ENCODE measurements at places on chromosomes 3 and 15. TPM values are rescaled to one million over a fixed set of nuclear protein-coding genes. Genes with fewer than 3 reads are reported as not detected.

The MON1A gene
- 10.1 TPM for total RNA-seq

The PRTG gene
- total RNA-seq, result 3.4 TPM

The GOLGA8G gene
- not detected for total RNA-seq

The NAA50 gene
- 218 TPM for total RNA-seq

The GOLGA6D gene
- not detected for total RNA-seq

The PTH1R gene
- total RNA-seq, result 3.0 TPM

The HYAL3 gene
- total RNA-seq, result 1.8 TPM

The AADACL2 gene
- total RNA-seq, result not detected

The CKMT1B gene
- total RNA-seq, result not detected

The LRRC15 gene
- total RNA-seq, result 7.1 TPM

The TKT gene
- total RNA-seq, result 431 TPM

The CFAP91 gene
- total RNA-seq, result 1.4 TPM

The GABRR3 gene
- total RNA-seq, result not detected

The CCDC13 gene
- total RNA-seq, result 0.97 TPM

The CFAP100 gene
- not detected for total RNA-seq

The HIGD2B gene
- not detected for total RNA-seq

The SNTN gene
- not detected for total RNA-seq

The CYP11A1 gene
- total RNA-seq, result 4.6 TPM

The CHRNA7 gene
- 0.65 TPM for total RNA-seq

The MESP2 gene
- 0.78 TPM for total RNA-seq

The LYZL4 gene
- total RNA-seq, result not detected

The P3H2 gene
- total RNA-seq, result 220 TPM

The GNAT1 gene
- total RNA-seq, result not detected

The CACNA2D3 gene
- total RNA-seq, result 17.7 TPM

The ATP13A5 gene
- total RNA-seq, result not detected

The PLSCR5 gene
- total RNA-seq, result not detected

The CACNA1D gene
- total RNA-seq, result 2.9 TPM

The LMAN1L gene
- total RNA-seq, result not detected

The CCR3 gene
- total RNA-seq, result 0.13 TPM

The EPHA6 gene
- not detected for total RNA-seq

The EPHA3 gene
- total RNA-seq, result 0.26 TPM

The ILDR1 gene
- not detected for total RNA-seq

The MUSTN1 gene
- not detected for total RNA-seq

The APPL1 gene
- total RNA-seq, result 75.8 TPM

The NOX5 gene
- 0.26 TPM for total RNA-seq

The HTR3E gene
- total RNA-seq, result not detected

The TTC23 gene
- total RNA-seq, result 26.9 TPM

The AMT gene
- total RNA-seq, result 0.78 TPM

The CSTA gene
- total RNA-seq, result 0.65 TPM

The LXN gene
- total RNA-seq, result 248 TPM

The TMEM207 gene
- total RNA-seq, result not detected

The DUOXA2 gene
- total RNA-seq, result not detected

The SMCO1 gene
- total RNA-seq, result not detected

The FGD5 gene
- total RNA-seq, result 11.7 TPM

The MAGI1 gene
- 27.0 TPM for total RNA-seq

The CGGBP1 gene
- 86.2 TPM for total RNA-seq

The NEK11 gene
- 11.6 TPM for total RNA-seq

The CCRL2 gene
- 6.2 TPM for total RNA-seq

The HTD2 gene
- total RNA-seq, result 14.3 TPM

The PROS1 gene
- total RNA-seq, result 59.1 TPM

The SCG5 gene
- total RNA-seq, result 2.1 TPM

The TRPC1 gene
- 40.8 TPM for total RNA-seq

The GLDN gene
- 56.1 TPM for total RNA-seq

The TMEM266 gene
- 0.26 TPM for total RNA-seq

The TM4SF4 gene
- total RNA-seq, result 0.86 TPM

The ACTC1 gene
- 1.2 TPM for total RNA-seq

Data from articular chondrocyte of knee joint (primary cell).